T-helper 9 cell (primary cell): ENCODE measurements at places on chromosomes 5 and 9.

- DNase-seq, result no peak
These were observed 47.8 kb upstream of the IRX4 start for GRCh38 chr5:1930501-1930879.

- no peak for DNase-seq
These were observed 284.8 kb downstream of the CRB2 start for GRCh38 chr9:123640792-123641222.

DNA sequence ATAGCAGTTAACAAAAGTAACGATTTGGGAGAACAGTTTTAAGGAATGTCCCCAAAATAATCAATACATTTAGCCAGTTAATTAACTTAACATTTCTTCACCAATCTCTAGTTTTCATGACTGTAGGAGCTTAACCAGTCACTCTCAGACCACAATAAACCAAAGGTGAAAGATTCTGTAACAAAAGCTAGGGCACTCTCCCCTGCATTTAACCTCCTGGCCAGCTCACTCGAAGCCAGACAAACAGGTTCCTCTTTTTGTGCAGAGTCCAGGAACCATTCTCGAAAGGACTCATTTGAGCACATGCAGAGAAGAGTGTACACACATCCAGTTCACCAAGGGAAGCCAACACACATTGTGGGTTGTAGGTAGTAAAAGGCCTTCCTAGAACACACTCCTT, 6.5 kb downstream of the IL7R start:
- DNase-seq, result no peak

DNA sequence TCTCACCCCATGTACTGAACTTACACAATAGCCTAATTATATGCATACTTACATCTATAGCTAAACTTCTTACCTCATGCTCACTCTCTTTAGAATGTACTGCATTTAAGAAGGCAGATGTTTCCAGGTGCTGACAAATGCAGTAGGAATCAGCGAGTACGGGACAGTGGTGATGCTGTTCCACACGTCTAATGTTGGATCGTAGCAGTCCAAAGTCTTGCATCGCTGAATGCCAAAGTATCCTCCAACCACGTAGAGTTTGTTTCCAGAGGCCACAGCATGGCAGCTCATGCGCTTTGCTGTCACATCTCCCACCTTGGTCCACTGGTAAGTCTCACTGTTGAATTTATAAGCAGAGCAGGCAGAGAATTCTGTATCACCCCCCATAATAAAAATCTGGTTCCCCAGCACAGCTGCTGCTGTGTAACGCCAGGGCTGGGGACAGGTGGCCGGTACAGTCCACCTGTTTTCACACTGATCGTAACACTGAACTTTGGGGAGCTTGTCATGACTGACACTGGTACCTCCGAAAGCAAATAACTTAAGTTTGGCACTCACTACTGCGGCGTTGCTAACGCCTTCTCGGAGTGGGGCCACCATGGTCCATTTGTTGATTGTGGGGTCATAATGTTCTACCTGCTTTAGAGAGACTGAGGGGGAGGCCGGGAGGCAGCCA, 5.8 kb downstream of the ENC1 start:
- DNase-seq, result no peak

DNA sequence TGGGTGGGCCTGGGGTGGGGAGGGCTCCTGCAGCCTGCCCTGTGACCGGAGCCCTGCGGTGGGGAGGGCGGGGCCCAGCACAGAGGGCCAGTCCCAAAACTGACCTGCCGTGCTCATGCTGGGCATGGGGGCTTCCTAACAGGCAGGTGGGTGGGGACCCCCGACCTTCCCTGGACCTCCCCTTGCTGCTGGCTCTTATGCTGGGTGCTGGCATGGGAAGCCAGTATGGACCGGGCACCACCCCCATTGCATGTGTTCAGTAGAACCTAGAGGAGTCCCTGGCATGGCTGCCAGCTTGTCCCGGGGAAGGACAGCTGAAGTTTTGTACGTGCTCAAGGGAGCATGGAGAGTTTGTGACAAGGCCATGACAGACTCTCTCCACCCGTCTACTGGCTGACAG, 37.1 kb downstream of the WNK2 start:
- DNase-seq, result no peak

GRCh38 chr9:19456426-19456825, 47.6 kb downstream of the ACER2 start:
- DNase-seq, result no peak

DNA sequence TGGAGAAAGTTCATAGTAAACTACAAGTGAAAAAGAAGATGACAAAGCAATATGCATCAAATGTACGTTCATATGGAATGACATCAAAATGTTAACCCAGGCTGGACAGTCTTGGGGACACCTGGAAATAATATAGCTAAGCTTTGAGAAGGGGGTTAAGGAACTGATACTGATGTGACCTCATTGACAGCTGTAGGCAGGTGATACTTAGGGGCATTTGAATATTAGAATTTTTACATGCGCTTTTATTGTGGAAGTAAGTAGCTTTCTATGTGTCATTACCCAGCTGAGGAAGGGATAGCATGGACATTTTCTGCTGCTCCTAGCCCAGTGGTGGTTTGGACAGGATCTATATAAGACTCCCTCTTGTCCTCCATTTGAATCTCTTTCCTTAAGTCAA, 299.7 kb downstream of the CWC27 start:
- DNase-seq, result no peak

DNA sequence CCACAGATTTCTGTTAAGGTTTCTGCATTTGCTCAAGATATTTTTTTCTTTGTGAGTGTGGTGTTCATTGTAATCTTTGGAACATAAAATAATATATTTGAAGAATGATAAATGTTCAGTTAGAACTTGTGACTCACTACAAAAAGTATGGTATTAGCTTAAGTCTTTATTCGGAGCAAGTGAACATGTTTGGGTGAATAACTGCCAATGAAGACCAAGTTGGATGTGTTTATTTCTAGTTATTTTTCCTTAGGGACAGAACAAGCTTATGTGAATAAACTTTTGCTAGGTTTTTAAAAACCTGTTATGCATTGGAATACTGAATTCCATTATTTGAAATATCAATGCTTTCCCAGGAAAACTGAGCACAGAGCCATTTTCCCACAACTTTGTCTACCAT, 418.6 kb downstream of the SLCO4C1 start:
- no peak for DNase-seq

DNA sequence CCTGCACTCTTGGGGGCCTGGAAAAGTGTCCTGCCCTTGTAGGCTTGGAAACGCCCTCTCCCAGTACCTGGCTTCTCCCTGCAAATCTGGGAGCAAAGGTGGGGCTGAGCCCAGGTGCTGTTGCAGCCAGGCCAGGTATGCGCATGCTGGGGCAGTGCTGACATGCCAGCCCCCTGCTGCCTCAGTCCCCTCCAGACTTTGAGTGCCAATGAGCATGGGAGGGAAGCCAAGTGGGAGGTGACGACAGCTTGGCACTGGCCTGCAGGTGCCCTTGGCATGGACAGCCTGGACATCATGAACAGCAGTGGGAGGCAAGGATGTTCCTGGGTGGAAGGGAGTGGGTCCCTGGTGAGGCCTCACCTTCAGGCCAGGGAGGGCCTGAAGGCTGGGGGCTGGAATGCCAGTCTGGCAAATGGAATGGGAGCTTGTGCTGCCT, 1494.4 kb upstream of the NUDT12 start:
- no peak for DNase-seq

GRCh38 chr9:131500939-131501541, 1.7 kb upstream of the POMT1 start:
- DNase-seq, result peak; percentile 33

- no peak for DNase-seq
These were observed 25.6 kb downstream of the PDZD2 start for GRCh38 chr5:31664566-31664965.

DNA sequence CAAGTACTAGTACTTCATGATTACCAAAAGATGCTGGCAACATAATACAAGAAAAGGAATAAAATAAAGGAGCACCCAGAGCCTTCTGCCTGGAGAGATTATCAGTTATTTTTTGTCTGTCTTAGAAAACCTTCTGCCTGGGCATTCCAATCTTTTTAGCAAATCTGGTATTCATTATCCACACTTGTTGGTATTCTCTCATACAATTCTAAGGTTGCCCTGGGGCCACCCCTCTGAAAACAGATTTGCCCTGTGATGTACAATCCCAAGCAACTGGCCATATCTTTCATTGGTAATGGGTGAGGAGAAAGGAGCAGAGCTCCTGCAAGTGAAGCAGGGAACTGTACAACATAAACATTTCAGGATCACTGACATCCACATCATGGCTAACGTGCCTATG, 47.8 kb downstream of the WDR41 start:
- DNase-seq, result no peak

- DNase-seq, result peak; percentile 1
These were observed 271.9 kb upstream of the ADAMTS16 start for GRCh38 chr5:4868140-4868735.

GRCh38 chr5:59645380-59645779, 248.1 kb downstream of the PDE4D start:
- DNase-seq, result no peak

GRCh38 chr9:15612962-15613361, 60.1 kb downstream of the CCDC171 start:
- DNase-seq, result no peak

GRCh38 chr9:91824601-91825305, 125.3 kb downstream of the ROR2 start:
- DNase-seq, result no peak

- DNase-seq, result no peak
These were observed 43.9 kb upstream of the GLIPR2 start for GRCh38 chr9:36092509-36093215.

GRCh38 chr5:136192526-136193321, at the start of gene SMIM32:
TSS of gene SMIM32 (minus strand) at chr5:136193162. CDS start at chr5:136192524, 638 bp downstream.
- no peak for DNase-seq

DNA sequence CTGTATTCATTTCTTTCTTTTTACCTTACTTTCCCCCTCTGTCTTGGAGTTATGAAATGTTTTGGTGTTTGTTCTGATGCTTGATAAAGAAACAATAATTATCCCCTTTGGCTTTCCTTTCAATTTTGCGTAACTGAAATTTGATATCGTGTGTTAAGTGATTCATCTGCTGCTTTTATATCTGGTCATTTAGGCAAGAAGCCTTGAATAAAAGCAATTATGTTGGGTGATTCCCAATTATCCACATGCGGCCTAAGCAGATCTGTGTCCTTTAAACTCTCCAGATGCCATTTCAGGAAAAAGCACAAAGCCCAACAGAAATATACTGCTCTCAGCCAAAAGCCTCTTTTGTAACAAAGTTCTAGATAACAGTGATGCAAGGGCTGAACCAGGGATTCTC, 92.8 kb downstream of the TAF11L14 start:
- DNase-seq, result no peak

- DNase-seq, result no peak
These were observed 284.6 kb upstream of the RPS23 start for GRCh38 chr5:82562696-82563240.

- no peak for DNase-seq
These were observed 13.2 kb downstream of the ZCCHC9 start for GRCh38 chr5:81314581-81314980.

GRCh38 chr5:32734827-32735378, 23.8 kb downstream of the NPR3 start:
- DNase-seq, result no peak

DNA sequence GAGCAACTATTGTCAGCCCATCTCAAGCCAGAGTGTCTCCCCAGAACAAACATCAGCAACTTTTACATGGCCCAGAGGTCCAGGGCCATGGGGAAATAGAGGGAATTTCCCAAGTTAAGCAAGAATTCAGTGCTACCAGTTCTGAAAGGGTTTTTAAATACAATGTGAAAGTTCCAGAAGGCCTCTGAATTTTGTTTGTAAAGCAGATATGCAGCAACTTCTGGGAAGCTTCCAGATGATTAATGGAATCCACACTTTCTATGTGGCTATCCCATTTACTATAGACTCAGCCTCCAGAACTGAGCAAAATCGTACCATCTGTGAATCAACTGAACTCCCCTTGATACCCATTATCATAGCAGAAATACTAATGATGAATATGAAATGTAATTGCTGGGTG, 93.8 kb downstream of the FEM1C start:
- DNase-seq, result no peak

- no peak for DNase-seq
These were observed 95.1 kb downstream of the BRINP1 start for GRCh38 chr9:119273984-119274665.

- DNase-seq, result no peak
These were observed 179.5 kb downstream of the ARHGEF28 start for GRCh38 chr5:73805449-73805848.

DNA sequence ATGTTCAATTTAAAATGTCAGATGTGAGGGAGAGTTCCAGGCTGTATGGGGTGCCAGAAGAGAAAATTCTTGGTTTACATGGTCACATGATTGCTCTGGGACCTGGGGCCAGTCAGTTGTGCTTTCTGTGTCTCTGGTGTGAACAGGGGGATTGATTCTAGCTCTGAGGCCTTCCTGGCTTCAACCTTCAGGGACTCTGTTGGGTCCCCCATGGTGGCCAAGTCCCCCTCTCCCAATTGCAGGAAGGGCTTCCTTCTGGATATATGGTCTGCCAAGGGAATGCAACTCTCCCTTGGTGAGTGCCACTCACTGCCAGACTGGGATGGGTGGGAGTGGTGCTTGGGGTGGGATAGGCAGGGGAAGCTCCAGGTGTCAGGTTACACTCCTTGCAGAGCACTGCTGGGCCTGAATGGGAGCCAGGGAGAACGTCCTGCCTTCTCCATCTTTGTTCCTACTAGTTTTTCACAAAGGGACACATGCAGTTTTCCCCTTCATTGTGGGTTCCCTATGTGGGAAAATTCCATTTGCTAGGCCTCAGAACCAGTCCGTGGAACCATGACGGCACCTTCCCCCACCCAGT, 153.2 kb downstream of the MELK start:
- no peak for DNase-seq

- DNase-seq, result no peak
These were observed 278.8 kb downstream of the ENC1 start for GRCh38 chr5:74361406-74362358.

DNA sequence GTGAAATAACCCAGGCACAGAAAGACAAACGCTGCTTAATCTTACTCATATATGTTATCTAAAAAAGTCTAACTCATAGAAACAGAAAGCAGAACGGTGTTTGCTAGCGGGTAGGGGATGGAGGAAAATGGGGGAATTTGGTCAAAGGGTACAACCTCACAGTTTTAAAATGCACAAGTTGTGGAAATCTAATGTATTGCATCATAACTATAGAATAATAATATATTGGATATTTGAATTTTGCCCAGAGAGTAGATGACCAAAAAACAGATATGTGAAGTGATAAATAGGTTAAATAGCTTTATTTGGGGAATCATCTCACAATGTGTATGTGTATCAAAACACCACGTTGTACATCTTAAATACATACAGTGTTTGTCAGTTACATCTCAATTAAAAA, 22.3 kb upstream of the OSMR start:
- no peak for DNase-seq

DNA sequence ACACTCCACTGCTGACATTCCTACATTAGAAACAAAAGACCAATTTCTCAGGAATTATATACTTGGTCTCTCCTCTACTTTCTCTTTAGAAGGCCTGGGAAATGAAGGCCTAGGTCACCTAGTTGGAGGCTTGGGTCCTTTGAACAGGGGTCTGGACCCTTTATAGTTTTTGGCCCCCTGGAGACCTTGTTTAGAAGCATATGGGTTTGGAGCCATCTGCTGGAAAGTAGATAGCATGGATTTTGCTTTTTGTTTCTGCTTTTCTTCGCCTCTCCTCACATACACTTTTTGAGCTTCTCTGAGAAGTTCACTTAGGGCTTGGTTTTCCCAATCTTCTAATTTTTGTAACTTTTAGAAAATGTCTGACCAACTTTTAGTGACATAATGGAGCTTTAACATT, 67.1 kb upstream of the CDK20 start:
- no peak for DNase-seq
